AG20443 (cell line): ENCODE measurements at places on chromosomes 16 and 17.

- DNase-seq = no peak
Observed at GRCh38 chr16:20388854-20389253, 15.7 kb downstream of the PDILT start.

- DNase-seq = no peak
Observed at GRCh38 chr17:17729620-17730249, 48.5 kb downstream of the RAI1 start.

- peak; percentile 42 for DNase-seq
Observed at GRCh38 chr17:3636908-3637373, 381 bp downstream of the CTNS start.

DNA sequence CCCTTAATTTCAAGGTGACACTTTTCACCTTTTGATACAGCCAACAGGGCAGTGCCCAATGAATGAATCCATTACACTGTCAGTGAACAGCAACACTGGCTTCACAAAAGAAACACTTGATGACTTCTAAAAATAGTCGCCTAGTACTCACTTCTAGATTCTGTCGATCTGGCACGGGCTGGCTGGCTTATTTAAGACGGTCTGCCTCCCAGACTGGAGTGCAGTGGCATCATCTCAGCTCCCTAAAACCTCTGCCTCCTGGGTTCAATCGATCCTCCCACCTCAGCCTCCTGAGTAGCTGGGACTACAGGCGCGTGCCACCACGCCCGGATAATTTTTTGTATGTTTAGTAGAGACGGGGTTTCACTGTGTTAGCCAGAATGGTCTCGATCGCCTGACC is 1.9 kb downstream of the NDUFAB1 start:
- DNase-seq = no peak

GRCh38 chr17:37158290-37158689 is 209.5 kb downstream of the AATF start:
- DNase-seq = no peak
